ENCODE measurements at places on chromosomes 12 and 14.

- DNase-seq = no peak
Observed at GRCh38 chr14:55425091-55425490, 13.5 kb upstream of the ATG14 start.

DNA sequence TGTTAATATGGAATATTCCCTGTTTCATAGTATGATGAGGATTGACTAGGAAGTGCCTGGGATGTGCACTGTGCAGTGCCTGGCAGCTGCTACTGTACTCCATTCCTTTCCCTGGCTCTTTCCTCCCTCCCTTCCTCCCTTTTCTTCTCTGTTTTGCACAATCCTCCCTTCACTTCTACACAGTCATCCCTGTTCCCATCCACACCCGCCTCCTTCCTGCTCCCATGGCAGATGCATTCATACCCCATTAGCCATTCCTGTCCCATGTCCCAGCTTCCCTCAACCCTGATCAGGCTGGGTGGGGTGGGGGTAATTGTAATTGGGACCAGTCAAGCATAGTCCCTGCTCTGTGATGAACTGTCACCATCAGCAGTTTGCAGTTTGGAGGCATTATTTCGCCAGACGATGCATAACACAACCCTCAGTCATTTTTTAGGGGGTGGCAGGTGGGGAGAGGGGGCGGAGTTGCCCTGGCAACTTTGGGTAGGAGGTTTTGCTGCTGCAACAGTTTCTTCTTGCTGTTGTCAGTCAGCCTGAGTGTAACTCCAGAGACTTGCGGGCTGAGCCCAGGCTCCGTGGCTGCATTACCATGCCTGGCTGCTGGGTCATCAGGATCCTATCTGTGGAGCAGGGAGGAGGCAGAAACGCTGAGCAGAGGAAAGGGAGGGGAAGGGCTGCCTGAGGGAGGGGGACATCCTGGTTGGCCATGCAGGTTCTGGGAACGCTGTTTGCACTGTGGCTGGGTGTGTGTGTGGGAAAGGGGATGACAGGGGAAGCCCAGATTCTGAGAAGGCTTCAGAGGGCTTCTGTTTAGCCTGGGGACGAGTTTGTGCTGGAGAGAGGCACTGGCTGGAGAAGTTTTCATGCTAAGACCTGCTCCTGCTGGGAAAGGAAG, 4.1 kb upstream of the KRT84 start:
- no peak for DNase-seq

DNA sequence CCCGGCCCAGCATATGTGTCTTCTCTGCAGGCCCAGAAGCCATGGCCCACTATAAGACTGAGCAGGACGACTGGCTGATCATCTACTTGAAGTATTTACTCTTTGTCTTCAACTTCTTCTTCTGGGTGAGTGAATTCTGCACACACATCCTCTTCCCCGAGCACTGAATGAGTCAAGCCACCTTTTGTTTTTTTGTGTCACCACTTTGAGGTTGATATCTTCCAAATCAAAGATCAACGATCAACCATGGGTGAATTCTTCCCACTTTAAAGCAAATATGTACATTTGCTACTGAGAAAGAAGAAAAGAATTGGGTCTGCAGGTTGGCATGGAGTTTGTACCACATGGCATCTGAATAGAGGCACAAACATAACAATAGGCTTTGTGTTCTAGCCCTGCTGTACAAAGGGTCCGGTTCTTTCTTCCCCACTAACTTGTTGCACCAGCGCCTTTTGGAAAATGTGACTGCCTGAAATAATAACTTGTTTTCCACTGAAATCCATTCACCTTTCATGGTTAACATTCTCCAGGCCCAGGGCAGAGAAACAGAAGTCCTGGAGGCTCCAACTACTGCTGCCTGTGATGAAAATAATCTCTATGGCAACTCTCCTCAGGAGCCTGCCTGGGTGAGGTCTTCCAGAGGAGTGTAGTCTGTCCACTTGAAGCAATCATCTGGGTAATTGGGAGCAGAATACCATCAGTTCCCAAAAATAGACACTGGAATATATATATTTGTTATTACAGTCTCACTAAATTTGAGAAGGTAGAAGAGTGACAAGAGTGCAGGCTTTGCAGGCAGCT, 27.6 kb downstream of the TSPAN11 start:
- no peak for DNase-seq

- no peak for DNase-seq
Observed at GRCh38 chr12:103373088-103373523, 122.7 kb downstream of the C12orf42 start.

GRCh38 chr12:122199484-122200355, 3.8 kb upstream of the B3GNT4 start:
- no peak for DNase-seq

- DNase-seq = no peak
Observed at GRCh38 chr14:57864659-57865058, 1.2 kb downstream of the SLC35F4 start.

DNA sequence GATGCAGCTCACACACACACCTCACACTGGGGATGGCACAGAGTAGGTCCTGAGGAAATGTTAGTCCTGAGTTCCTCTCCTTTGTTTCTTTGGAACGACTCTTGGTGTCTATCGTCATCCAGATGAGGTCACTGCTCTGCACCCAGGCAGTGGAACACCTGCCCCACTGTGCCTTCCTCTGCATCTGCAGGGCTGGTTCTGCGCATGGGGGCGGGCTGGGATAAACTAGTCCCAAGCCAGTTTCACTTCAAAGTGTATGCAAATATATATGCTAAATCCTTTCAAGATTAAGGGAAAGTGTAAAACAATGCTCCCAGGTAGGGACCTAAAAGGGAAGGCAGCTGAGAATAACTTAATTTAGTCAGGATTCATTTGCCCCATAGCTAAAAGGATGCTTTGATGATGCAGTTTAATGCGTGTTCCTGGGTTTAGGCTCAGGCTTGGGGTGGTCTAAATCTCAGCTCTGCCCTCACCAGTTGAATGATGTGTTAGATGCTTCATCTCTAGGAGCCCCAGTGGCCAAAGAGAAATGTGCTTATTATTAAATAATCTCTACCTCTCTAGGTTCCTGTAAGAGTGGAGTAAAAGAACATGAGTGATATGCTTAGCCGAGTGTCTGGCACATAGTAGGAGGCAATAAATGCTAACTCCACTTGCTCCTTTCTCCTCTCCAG, 47.1 kb upstream of the OVCH1 start:
- no peak for DNase-seq

GRCh38 chr12:124036657-124037109, 63.7 kb downstream of the ZNF664 start:
- DNase-seq = peak; percentile 37

DNA sequence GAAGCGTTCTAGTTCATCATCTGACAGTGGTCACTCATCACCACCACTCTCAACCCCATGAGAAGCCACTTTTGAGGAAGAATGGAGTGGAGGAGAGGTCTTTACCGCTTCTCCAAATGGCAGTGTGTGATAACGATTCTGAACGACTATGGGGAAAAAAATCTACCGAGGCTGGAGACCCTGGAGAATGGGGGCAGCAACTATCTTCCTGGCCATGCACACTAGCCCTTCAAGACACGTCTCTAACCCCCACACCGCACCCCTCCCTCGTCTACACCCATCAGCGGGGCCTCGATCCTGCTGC, 365 bp downstream of the ING4 start:
- no peak for DNase-seq

GRCh38 chr12:108297895-108298760, 41.0 kb downstream of the CMKLR1 start:
- no peak for DNase-seq

DNA sequence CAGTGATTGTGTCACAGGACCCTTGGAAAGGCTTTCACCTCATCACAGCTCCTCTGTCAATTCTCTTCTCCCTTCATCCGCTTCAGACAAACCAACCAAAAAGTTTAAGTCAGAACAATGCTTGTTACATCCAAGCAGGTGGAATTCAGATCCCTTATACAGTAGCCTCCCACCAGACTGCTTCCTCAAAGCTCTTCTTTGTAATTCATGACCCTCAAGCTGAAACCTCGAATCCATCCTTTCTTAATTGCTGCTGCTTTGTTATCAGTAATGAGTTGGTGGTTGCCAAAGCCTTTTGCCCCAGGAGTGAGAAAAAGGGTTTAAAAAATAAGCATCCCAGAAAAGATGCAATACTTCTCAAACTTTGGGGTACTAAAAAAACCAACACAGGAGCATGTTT, 9.5 kb downstream of the BEST3 start:
- no peak for DNase-seq

DNA sequence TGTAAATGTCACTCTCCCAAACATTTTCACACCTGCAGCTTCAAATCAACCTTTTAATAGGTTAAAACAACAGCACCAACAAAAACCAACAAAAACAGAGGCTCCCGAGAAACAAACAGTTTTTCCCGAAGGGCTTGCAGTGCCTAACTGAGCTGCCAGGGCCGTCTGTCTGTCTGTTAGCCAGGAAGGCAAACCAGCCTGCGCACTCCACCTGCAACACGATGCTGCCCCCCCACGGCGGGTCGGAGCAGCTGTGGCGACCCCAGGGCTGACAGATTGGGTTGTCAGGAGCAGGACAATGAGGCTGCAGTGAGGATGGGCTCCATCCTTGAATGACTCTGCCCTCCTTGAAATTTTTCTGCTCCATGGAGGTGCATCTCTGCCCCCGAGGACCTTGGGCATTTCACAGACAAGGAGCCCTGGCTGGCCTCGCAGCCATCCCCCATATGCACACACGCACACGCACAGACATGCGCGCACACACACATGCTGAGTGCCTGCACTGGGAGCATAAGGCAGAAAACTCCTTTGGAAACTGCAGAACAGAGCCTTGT, 2.6 kb downstream of the RTL1 start:
- peak; percentile 10 for DNase-seq

DNA sequence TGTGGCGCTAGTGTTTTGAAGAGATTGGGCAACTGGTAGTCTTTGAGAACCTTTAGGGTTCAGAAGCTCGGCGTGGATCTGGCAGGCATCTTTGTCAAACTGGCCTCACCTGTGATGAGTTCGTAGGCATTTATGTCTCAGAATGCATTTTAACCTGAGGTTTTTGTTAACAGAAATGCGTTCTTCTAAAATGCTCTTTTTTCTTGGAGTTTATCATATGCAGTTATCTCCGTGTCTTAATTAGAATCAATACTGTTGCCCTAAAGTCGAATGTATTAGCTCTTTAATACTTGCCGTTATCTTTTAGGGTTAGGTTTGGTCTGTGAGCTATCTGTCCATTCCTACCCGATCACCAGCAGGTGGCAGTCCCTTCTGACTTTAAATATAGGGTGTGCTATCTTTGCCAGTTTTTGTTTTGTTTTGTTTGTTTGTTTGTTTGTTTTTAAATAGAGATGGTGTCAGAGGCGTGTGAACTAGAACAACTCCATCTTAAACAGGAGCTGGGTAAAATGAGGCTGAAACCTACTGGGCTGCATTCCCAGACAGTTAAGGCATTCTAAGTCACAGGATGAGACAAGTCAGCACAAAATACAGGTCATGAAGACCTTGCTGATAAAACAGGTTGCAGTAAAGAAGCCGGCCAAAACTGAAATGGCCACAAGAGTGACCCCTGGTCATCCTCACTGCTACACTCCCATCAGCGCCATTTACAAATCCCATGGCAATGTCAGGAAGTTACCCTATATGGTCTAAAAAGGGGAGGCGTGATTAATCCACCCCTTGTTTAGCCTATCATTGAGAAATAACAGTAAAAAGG, 1.4 kb downstream of the ATF1 start:
- no peak for DNase-seq

DNA sequence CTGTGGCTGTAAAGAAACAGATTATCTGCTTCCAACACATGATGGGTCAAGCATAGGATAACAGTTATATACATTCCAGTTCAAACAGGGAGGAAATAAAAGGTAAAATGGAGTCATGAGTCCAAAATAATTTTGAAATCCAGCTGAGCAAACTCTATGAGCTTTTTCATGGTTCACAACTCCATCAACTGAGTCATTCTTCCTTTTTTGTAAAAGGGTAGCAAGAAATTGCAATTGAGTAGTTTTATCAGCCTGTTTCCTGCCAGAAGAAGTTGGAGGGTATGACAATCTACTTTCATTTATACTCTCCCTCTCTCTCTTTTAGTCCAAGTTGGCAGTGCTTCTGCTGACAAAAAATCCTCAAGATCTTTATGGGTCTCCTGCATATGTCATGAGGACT, 95.6 kb downstream of the CPNE8 start:
- DNase-seq = no peak

GRCh38 chr12:76417116-76417515, 68.9 kb upstream of the BBS10 start:
- DNase-seq = no peak

GRCh38 chr12:51395283-51396230, 4.4 kb upstream of the GALNT6 start:
- no peak for DNase-seq

- DNase-seq = no peak
Observed at GRCh38 chr14:100893228-100893601, 10.3 kb downstream of the RTL1 start.

- DNase-seq = peak; percentile 7
Observed at GRCh38 chr12:122368361-122369073, 54.0 kb downstream of the CLIP1 start.

- no peak for DNase-seq
Observed at GRCh38 chr12:95298916-95299315, 81.3 kb downstream of the VEZT start.

GRCh38 chr12:25926536-25926935, 31.9 kb upstream of the RASSF8 start:
- no peak for DNase-seq

DNA sequence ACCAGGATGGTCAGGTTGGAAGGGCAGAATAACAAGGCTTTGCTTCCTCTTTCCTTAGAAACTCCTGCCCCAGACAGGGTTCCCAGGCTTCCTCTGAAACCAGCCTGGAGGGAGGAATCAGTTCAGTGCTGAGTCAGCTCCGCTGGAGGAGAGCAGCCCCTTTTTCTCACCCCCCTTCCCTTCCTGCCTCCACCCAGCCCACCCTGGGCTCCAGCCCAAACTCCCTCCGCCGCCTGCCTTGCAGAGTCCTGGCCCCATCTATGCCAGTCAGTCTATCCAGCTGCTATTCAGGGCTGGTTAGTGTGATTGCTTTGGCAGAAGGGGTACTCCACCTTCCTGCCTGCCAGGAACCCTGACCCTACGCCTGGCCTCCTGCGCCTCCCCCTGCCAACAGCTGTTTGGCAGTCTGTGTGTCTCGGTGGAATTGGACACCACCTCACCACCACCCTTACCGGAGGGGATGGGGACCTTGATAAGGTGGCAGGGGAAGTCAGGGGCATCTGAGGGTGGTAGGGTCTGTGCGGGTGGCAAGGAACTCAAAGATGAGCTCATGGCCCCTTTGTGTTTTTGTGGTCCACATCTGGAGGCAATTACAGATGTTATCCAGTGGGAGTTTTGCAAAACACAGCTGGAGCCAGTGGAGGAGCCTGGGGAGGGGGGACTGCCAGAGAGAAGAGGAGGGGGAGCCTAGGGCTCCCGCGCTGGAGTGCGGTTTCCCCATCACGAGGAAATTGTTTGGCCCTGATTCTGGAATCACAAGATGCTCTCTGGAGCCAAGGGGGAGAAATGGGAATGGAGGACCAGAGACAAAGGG, 12.2 kb downstream of the MMP14 start:
- no peak for DNase-seq

- no peak for DNase-seq
Observed at GRCh38 chr14:53398616-53399015, 245.5 kb upstream of the DDHD1 start.

- no peak for DNase-seq
Observed at GRCh38 chr14:68269136-68269927, 449.8 kb downstream of the RAD51B start.

Data from PC-9 (cell line).